ENCODE measurements at places on chromosomes 7 and 10.

GRCh38 chr10:49134327-49134726, 506 bp upstream of the FAM170B start:
- no peak for DNase-seq

DNA sequence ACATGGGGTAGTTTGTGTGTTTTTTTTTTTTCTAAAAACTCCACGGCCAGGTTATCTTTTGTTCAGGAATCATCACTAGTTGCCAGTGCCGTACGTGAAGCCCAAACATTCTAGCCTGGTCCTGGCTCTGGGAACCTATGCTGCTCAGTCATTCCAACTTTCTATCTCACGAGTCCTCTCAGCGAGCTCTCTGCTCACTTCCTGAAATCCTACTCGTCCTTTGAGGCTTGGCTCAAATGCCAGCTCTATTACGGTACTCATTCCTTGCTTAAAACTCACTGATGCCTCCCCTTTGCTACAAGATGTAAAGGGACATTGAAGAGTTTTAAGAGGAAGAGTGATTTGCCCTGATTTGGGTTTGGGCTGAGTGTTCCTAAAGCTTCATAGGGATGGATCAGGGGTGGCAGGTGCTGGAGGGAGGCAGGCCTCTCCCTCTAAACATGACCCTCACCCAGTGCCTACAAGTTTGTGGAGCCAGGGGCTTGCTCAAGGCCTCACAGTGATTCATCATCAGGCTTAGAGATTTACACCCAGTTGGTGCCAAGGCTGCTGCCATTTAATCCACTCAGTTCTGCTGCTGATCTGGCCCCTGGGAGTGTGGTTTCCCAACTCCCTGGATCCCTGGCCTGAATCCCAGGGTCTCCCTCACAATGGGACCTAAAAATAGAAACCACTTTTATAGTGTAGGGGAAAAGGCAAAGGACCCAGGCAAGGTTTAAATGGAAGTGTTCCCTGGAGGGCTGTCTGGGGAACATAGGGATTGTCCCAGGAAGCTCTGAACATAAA, 46.1 kb upstream of the R3HCC1L start:
- no peak for DNase-seq

DNA sequence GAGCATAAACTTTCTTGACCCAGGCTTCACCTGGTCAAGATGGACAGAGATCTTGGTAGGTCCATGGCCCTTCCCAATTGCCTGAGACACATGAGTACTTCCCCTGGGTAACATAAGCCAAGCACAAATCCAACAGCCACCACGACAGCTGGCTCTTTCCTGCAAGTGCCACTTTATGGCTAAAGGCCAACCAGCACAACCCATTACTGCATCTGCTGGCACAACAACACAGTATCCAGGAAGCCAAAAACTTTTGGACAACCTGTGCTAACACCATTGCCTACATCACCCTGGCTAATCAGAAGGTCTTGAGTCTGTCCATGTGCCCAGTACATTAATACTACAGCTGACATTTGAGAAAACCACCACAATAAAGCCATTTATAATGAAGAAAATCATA, 548.0 kb upstream of the SEMA3D start:
- no peak for DNase-seq

GRCh38 chr7:155867734-155868400, 55.6 kb upstream of the SHH start:
- DNase-seq, result no peak

GRCh38 chr10:86299562-86299961, 67.0 kb downstream of the GRID1 start:
- no peak for DNase-seq

DNA sequence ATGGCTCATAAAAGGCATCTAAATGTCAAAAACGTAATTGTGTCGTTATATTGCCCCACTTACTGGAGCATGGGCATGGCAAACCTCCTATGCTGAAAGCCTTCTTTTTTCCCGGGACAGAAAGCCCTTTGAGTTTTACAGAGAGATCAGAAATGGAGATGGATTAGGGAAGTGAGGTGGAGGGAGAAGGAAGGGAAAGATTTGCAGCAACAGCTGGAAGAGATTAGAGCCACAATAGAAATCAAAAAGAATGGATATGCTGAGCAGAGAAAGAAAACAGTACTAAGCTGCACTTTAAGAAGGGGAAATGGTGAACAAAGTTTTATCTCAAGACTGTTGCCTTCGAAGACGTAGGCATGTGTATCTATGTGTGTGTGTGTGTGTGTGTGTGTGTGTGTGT, 97.2 kb upstream of the PCGF5 start:
- no peak for DNase-seq

- no peak for DNase-seq
These were observed 76.1 kb downstream of the BICC1 start for GRCh38 chr10:58588673-58589265.

- no peak for DNase-seq
These were observed 8.4 kb downstream of the TRIM4 start for GRCh38 chr7:99910976-99911375.

DNA sequence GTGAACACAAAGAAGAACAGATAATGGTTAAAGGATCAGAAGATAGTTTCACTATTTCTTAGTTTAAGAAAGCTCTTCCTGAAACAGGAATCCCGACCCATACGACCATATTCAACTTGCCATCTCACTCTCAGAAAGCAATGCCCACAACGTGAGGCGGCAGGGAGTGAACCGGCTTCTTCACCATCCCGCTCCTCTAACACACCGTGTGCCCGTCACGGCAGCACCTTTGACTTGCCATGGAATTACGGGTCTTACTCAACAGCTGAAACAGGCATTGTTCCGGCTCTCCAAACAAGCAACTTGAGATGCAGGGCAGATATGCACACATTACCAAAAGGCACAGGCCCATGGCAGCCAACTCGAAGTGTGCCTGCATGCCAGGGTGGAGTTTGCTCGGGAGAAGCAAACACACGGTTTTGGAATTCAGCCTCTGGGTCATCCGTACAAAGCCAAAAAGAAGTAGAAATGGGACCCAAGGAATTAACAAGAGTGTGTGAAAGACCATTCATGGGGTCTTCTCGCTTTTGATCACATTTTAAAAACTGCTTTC, 293.6 kb downstream of the DNAJB6 start:
- no peak for DNase-seq

- no peak for DNase-seq
These were observed 71.9 kb upstream of the HABP2 start for GRCh38 chr10:113480851-113481502.

DNA sequence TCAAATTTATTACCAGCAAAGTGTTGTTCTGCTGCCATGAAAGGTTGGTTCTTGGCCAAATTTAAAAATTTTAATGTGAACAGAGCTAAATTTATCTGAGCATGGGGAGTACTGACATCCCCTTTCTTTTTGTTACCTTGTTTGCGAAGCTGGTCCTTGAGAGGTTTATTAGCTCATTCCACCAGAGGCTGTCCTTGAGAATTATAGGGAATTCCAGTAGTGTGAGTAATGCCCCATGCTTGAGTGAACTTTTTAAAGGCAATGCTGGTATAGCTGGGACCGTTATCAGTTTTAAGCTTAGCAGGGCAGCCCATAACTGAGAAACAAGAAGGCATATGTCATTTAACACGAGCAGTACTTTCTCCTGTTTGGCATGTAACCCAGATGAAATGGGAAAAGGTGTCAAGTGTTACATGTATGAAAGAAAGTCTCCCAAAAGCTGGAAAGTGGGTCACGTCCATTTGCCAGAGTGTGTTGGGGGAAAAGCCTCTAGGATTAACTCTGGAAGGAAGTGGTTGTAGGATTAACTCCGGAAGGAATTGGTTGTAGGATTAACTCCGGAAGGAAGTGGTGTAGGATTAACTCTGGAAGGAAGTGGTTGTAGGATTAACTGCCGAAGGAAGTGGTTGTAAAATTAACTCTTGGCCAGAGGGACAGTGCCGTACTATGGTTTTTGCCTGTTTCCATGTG, 37.3 kb upstream of the AKR1C2 start:
- no peak for DNase-seq

DNA sequence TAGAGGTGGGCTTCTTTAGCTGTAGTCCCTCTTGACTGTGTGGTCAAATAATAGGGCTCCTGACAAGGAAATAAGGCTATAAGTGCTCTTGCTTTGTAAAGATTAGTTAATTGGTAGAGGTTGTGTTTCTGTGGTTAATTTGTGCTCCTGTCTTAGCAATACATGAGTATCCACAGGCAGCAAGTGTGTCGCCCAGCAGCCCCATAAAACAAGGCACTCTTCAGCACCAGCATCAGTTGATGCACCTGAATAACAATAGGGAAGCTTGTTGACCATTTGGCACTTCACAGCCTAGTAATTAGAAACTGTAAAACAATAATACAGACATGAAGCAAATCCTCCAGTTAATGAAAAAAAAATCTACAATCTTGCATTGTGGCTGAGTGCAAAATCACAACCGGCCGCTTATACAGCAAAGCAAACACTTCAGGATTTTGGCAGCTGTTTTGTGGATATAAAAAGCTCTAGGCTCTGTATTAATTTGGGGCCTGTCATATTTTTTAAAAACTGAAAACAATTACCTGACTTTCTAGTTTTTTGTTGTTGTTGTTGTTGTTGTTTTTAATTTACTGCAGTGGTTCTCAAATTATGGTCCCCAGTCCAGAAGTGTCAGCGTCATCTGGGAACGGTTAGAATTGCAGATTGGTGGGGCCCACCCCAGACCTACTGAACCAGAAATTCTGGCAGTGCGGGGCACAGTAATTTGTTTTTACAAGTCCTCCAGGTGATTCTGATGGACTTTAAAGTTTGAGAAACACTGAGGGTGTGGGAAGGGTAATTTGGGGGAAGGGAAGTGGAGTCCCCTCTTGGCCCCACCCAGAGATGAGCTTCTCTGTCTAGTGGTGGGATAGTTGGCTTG, 56.8 kb downstream of the AUTS2 start:
- DNase-seq, result no peak

DNA sequence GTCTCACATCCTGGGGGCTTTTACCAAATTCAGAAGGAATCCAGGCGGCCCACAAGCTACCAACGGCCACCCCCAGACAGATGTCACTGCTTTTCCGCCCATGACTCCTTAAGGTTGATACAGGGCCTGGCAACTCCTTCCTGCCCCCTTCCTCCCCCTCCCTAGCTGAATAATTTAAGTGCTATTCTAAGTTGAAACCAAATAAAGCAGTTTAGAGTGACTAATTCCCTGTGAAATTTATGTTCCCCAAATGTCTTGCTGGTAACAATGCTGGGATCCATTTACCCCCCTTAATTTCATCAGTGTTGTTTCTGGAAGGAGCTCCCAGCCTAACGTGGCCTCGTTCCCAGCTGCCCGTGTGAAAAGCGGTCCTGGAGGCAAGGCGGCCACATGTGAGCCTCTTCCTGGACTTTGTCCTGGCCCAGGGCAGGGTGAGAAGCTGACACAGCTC, 109.6 kb downstream of the TMEM130 start:
- DNase-seq, result no peak

DNA sequence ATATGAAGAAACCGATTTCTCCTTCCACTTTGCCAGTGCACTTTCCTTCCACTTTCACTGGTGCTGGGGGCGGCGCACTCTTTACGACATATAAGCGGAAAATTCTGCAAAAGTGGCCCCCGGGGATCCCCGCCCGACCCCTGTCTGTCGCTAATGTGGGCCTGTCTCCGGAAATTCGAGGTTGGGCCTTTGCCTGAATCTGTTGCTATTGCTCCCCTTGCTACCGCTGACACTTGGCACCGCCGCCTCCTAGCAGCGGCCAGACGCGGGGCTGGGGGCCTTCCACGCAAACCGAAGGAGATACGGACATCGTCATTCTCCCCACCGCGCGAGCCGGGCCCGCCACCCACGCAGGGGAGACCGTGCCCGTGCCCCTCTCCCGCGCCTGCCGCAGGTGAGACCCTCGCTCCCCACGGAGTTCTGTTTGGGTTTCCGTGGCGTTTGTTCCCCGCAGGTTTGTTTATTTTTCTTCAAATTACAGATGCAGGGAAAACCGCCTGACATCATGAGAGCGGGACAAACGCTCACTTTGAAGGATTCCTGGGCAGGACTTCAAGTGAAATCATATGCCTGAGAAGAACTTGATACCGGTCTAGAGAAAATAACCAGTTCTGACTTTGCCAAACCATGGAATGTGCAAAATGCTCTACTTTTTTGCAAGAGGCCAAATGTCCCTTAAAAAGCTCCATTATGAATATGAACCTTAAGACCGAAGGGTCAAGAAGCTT, 5.0 kb downstream of the TWIST1 start:
- DNase-seq, result no peak

GRCh38 chr7:157335236-157335635, 1.6 kb upstream of the DNAJB6 start:
- DNase-seq, result no peak

GRCh38 chr10:52756295-52756694, 16.3 kb downstream of the MBL2 start:
- no peak for DNase-seq

- no peak for DNase-seq
These were observed 40.5 kb downstream of the C10orf120 start for GRCh38 chr10:122659126-122659525.

DNA sequence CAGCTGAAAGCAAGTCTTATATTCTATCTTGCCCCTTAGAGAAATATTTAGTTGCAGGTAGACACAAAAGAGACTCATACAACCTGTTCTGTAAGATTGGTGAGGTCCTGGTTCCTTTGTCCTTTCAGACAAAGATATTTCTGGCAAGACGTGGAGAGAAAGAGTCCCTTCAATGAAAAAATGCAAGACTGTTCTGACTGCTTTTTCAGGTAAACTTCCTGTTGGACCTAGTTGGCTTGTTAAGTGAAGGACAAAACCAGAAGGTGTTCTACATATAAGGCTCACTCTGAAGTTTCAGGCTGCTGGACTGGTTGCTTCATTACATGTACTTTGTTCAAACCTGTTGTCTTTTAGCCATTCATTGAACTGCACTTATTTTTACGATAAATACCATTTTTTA, 119.0 kb upstream of the PTPRZ1 start:
- DNase-seq, result no peak

DNA sequence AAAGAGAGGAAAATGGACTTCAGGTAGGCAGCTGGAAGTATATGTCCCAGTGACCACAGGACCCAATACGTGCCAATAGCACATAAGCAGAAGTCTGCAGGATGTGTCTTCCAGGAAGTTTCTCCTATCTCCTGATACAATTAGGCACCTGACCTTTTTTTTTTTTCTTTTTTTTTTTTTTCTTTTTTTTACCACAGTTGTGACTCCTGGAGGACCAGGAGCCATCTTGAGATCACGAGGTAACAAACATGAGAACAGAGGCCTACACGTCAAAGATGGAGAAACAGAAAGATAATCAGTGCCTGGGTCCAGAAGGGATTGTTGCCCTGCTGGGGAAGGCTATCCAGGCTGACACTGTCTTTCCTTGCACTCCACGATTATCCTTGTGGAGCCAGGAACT, 312.4 kb upstream of the NEBL start:
- DNase-seq, result no peak

DNA sequence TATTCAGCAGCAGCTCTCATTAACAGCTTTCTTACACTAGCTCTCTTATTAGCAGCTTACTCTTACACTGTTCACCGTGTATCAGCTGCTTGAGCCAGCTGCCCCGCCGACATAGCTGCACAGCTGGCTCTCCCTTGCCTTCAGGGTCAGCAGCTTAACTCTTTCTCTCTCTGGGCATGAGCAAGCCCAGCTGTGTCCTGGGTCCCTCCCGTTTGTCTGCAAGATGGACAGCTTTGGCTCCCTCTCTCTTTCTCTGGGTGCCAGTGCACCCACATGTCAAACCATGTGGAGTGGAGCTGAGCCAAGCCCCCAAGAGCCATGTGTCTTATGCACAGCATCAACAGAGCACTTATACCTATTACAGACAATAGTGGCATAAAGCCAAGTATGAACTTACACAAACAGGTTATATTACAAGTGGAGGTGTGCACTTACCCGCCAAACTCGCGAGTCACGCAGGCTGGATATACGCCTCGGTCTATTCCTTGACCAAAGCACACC, 35.7 kb upstream of the MTPAP start:
- no peak for DNase-seq

Data from stimulated activated CD4-positive, alpha-beta T cell treated with anti-CD3 and anti-CD28 coated beads, TNF-alpha, amount 100 ng/mL, for 1 hour (primary cell).